ENCODE measurements at places on chromosomes 6 and 20. TPM values are rescaled to one million over a fixed set of nuclear protein-coding genes. Genes with fewer than 3 reads are reported as not detected.

Gene MKKS
- polyA plus RNA-seq = 25.9 TPM

- H3K27me3 ChIP-seq = peaks cover 26% of the 10 kb centered on the region
- H3K27ac ChIP-seq = no peak overlapping the region
- H3K36me3 ChIP-seq = peaks cover 9% of the 10 kb centered on the region
- peaks cover 4% of the 10 kb centered on the region for H3K4me1 ChIP-seq
- no peak for DNase-seq
These were observed 138.0 kb downstream of the CARMIL1 start for GRCh38 chr6:25417046-25417605.

DNA sequence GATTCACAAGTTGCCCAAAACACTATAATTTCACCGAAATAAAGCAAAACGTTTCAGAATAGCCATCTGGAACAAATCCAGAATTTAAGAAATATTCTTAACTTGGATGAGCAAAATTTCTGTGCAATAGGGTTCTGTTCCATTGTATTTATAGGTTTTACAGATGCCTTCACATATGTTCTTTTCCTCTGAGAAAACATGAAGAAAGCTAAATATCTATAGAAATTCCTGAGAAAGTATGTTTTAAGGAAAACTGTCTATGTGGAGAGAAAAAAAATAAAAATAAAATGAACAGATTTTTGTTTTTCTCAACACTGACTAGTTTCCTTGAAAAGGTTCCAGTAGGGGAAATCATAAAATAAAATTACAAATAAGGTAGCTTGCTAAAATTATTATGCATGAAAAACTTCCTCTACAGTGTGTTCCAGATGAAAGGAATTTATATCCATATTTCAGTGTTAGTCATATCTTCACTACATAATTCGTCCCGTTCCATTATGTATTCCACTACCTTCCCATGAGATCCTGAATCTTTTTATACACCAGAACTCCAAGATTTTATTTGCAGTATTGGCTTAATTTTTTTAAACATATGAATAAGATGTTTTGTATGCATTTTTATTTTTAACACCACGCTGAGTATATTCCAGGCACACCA lies 42.4 kb upstream of the TMX4 start:
- no peaks in the 10 kb centered on the region for H3K4me1 ChIP-seq
- H3K36me3 ChIP-seq = no peaks in the 10 kb centered on the region
- no peaks in the 10 kb centered on the region for H3K27me3 ChIP-seq

- peaks cover 13% of the 10 kb centered on the region for H3K27me3 ChIP-seq
- H3K4me3 ChIP-seq = no peak overlapping the region
- DNase-seq = no peak
- peaks cover 6% of the 10 kb centered on the region for H3K4me1 ChIP-seq
- no peak overlapping the region for H3K27ac ChIP-seq
These were observed 26.8 kb upstream of the DDR1 start for GRCh38 chr6:30857549-30857948.

- no peak for DNase-seq
- H3K4me3 ChIP-seq = no peak overlapping the region
- H3K27ac ChIP-seq = no peak overlapping the region
- no peaks in the 10 kb centered on the region for H3K27me3 ChIP-seq
- H3K36me3 ChIP-seq = no peaks in the 10 kb centered on the region
- H3K4me1 ChIP-seq = peaks cover 20% of the 10 kb centered on the region
These were observed 23.1 kb downstream of the FKBP5 start for GRCh38 chr6:35665573-35665972.

Data from naive B cell (primary cell).